ENCODE measurements at places on chromosomes 2 and 18. TPM values are rescaled to one million over a fixed set of nuclear protein-coding genes. Genes with fewer than 3 reads are reported as not detected.

The LYG2 gene
- total RNA-seq = not detected

- no peak for DNase-seq
Measured at GRCh38 chr2:25816249-25816648, 62.0 kb downstream of the ASXL2 start.

DNA sequence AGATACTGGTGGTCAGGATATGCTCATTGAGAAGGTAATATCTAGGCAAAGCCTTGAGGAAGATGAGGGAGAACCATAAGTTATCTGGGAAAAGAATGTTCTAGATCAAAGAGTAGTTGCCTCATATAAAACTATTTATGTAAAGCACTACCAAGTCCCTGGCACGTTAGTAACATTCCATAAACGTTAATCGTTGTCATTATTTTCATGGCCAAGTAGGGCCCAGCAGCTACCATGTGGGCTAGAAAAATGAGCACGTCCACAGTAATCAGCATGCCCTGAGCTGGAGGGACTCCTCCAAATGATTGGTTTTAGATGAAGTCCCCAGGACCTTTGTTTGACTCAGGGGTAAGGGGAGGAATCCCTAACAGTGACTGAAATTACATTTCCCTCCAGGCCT, 32.7 kb upstream of the AFTPH start:
- DNase-seq = no peak

- DNase-seq = no peak
Measured at GRCh38 chr2:72145289-72145657, 2.4 kb downstream of the CYP26B1 start.

DNA sequence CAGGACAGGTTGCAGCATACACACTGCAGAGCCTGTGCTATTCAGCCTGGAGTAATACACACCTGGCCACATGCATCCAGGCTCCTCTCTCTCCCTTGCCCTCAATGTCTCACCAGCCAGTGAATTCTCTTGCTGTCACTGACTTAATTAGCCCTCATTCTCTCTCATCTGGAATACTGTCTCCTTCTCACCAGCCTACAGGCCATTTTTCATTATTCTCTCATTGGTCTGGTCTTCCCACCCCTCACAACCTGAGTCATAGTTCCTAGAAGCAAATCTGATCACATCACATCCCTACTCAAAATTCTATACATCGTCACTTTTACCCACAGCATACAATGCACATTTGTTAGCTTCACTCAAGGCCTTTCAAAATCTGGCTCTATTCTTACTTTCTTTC, 333.1 kb downstream of the PIK3C3 start:
- DNase-seq = no peak

DNA sequence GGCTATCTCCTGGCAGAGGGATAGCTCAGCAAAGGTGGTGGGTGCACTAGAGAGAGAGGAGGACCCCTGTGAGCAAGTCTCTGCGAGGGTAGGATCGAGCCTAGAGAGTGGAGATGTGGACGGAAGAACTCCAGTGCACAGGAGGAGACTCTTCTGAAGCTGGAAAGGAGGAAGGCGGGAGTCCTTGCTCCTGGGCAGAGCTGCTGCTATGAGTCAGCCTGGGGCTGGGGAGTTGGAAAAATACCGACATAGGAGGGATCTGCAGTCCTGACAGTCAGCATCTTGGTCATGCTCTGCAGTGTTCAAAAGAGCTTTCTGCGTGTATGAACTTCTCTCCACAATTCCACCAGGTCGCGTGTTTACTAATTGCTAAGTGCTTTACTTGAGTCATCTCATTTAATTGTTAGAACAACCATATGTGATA, 233.8 kb downstream of the LDLRAD4 start:
- DNase-seq = no peak

DNA sequence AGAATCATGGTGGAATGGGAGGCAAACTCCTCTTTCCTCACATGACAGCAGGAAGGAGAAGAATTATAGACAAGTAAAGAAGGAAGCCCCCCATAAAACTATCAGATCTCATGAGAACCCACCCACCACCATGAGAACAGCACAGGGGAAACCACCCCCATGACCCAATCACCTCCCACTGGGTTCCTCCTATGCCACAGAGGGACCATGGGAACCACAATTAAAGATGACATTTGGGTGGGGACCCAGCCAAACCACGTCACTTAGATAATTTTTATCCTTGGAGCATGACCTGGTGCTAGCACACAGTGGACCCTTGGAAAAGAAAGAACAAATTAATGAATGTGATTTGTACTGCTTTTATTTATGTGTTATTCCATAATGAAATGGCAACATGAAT, 188.6 kb upstream of the NCKAP5 start:
- no peak for DNase-seq

DNA sequence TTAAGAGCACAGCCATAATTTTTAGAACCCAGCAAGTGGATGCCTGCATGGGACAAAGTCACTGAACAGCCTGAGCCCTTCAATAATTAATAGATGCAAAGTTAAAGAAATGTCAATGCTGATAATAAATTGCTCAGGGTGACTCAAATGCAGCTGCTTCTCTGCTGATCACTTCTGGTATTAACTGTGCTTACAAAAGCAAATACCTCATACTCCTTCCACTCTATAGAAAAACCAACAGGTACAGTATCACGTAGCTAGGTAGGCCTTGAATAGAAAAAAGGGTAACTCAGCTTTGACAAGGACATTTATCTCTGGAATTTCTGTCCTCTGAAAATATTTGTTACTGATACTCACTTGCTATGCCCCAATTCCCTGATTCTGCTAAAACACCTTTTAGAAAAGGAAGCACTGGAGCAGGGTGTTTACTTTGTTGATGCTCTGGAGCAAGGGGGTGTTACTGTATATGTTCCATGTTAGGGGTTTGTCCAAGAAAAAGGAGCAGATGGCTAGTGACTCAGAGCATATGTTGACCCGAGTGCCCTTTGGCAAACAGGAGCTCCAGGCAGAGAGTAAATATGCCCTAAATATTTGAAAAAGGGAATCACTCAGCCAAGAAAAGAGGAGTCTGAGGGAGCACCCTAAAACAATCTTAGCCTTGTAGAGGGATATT, 59.1 kb upstream of the RTN4 start:
- DNase-seq = no peak
